ENCODE measurements at places on chromosomes 1 and 21.
A peak's percentile ranks its signal among the peaks of the same experiment; 100 is the strongest.

DNA sequence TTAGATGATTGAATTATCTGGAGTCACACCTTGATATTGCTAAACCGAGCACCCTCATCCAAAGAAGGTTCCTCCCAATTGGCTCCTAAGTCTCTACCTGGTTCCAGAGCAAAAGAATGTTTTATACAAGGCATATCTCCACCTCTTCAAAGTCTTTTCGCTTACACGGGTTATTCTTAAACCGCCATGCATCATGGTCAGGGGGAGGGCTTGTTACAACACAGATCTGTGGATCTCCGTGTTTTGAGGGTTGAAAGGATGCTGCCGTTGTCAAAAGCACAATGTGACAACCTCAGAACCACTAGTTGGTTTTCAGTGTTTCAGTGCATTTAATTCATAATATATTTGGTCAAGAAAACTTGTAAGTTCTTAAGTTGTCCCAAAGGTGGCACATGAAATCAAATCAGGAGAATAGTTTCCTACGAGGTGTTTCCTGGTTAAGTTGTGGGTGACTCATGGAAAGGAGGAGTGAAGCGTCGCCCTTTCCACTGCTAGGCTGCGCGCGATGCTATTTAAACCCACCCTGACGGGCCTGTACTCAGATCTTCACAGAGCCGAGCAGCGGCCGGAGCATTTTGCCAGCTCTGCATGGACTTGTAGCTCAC lies 1531.6 kb upstream of the TPTE start:
- no peak for DNase-seq

- DNase-seq = no peak
These were observed 52.2 kb downstream of the TRAF5 start for GRCh38 chr1:211378844-211379243.

DNA sequence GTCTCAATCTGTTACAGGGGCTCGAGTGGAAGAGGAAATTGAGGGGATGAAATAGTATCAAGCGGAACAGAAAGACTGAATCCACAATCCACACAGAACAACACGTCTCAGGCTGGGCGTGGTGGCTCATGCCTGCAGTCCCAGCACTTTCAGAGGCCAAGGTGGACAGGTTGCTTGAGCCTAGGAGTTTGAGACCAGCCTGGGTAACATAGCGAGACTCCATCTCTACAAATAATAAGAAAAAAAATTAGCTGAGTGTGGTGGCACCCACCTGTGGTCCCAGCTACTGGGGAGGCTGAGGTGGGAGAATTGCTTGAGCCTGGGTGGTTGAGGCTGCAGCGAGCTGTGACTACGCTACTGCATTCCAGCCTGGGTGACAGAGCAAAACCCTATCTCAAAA lies 25.7 kb downstream of the VPS26C start:
- DNase-seq = no peak

GRCh38 chr1:54367613-54368012 lies 38.6 kb downstream of the SSBP3 start:
- no peak for DNase-seq

DNA sequence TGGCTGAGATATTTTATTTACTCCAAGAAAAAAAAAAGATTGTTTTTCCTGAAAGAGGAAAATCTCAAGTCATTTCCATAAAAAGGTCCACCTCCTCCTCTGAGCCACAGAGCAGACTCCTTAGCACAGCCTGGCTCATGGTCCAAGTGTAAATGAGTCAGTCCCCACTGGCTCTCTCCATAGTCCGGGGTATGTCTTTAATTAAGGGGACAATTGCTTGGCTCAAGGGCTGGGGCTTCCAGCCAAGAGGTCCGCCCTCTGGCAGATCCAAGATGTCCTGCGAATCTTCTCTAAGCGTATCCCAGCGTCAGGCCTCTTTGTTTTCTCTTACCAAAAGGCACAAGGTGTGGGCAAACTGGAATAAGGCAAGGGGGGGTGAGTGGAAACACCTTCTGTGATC lies 33.3 kb downstream of the FOXD2 start:
- DNase-seq = no peak

DNA sequence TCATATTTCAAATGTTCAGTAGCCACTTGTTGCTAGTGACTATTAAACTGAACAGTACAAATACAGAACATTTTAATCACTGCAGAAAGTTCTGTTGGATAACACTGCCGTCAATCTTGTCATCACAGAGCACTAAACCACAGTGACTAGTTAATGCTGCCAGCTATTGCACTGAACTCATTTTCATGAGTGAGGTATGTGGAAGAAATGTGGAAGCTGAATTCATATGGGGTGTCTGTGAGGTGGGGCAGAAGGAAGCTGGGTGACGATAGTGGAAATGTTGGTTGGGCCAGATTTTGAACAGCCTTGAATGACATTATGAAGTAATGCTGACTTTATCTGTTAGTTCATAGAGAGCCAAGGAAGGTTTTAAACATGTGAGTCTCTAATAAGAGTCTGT lies 49.6 kb downstream of the OSBPL9 start:
- no peak for DNase-seq

DNA sequence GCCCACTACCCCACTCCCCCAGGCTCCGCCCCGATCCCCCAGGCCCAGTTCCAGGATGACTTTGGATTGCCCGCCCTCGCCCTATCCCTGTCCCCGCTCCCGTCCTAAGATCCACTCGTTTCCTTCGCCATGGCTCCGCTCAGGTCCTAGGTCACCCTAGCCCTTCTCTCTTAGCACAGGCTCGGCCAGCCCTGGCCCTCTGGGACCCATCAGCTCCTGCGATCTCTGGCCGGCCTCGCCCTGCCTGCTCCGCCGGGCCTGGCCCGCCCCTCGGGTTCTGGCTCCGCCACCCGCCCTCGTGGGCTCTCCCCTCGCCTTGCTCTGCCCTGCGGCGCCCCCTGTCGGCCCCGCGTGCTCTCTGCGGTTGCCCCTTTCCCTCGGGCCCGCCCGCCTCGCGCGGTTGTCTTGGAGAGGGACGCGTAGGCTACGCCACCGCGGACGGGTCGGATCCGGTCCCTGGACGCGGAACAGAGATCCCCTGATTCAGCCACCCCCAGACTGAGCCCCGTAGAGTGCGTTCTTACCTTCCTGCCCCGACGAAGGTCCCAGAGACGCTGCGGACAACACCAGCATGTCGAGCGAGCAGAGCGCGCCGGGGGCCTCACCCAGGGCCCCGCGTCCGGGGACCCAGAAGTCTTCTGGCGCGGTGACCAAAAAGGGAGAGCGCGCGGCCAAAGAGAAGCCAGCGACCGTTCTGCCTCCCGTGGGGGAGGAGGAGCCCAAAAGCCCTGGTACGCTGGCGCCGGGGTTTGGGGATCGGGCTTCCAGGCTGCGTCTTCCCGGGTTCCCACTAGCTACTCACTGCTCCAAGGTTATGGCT lies at the start of gene LRRC71:
LRRC71 (plus strand) TSS at position 400 of the 820 bp plus-strand sequence; CDS start at position 572, 172 bp downstream.
- peak; percentile 39 for DNase-seq

GRCh38 chr1:53381790-53382401 lies 54.0 kb upstream of the LRP8 start:
- no peak for DNase-seq

GRCh38 chr1:222096883-222097282 lies 355.0 kb upstream of the DUSP10 start:
- DNase-seq = no peak

GRCh38 chr1:53592985-53593757 lies 134.0 kb downstream of the DMRTB1 start:
- DNase-seq = no peak

DNA sequence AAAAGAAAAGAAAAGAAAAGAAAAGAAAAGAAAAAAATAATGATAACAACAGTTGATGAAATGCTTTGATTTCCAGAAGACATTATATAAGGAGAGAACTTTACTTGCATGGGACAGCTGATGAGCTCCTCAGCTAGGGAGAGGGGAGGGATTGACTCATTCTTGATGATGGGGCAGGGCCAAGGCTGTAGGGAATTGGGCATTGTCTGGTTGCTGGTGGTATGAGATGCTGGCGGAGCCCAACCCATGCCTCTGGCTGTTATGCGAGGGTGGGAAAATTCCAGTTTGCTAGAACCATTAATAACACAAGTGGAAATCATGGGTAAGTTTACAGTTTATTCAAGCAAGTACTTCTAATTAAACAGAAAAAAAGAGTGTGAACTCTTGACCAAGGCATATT lies 36.0 kb upstream of the KIF26B start:
- DNase-seq = no peak

DNA sequence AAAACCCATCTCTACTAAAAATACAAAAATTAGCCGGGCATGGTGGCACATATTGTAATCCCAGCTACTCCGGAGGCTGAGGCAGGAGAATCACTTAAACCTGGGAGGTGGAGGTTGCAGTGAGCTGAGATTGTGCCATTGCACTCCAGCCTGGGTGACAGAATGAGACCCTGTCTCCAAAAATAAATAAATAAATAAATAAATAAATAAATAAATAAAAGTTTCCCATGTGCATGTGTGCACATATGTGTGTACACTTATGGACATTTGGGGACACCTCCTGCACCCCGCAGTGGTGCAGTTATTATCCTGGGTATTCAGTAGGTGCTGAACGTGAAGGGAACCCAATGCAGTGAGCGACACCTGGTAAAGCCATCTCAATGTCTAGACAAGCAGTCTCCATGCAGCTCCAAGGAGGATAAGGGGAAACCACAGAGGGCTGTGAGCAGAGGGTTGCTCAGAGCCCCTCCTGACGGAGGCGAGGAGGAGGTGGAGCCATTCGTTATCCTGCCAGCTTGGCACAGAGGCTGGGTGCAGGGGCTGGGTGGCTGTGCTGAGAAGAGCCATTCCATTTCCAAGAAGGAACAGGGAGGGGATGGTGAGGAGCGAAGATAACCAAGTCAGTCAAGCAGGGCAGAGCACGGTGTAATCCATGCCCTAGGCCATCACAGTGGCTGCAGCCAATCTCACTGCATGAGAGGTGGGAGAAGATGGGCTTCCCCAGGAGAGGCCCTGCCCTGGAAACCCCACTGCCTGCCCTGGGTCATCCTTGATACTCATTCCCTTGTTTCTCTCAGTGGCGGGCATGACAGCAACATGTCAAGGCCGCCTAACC lies 25.6 kb downstream of the UBIAD1 start:
- DNase-seq = no peak

GRCh38 chr1:14113841-14114567 lies 414.0 kb downstream of the PRDM2 start:
- DNase-seq = no peak

DNA sequence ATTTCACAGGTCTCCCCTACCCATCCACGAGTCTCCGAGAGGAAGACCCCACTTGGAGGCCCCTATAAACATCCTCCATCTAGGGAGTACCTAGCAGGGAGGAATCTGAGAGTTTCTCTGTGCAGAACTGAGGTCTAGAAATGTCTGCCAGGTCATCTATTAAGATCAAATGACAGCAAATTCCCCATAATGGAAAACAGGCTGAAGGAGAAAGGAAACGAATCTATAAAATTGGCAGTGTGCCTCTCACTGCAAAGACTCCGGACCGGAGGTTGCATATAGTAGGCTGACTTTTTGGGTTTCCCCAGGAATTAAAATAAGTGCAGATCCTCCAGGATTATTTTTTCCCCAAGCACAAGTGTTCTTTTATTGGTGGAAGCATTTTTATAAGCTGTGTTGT lies 57.7 kb downstream of the NMNAT2 start:
- no peak for DNase-seq

Data from effector CD4-positive, alpha-beta T cell (primary cell).